ENCODE measurements at places on chromosomes 5 and 9. TPM values are rescaled to one million over a fixed set of nuclear protein-coding genes. Genes with fewer than 3 reads are reported as not detected.

The PCDHB12 gene
- polyA plus RNA-seq: 0.12 TPM

DNA sequence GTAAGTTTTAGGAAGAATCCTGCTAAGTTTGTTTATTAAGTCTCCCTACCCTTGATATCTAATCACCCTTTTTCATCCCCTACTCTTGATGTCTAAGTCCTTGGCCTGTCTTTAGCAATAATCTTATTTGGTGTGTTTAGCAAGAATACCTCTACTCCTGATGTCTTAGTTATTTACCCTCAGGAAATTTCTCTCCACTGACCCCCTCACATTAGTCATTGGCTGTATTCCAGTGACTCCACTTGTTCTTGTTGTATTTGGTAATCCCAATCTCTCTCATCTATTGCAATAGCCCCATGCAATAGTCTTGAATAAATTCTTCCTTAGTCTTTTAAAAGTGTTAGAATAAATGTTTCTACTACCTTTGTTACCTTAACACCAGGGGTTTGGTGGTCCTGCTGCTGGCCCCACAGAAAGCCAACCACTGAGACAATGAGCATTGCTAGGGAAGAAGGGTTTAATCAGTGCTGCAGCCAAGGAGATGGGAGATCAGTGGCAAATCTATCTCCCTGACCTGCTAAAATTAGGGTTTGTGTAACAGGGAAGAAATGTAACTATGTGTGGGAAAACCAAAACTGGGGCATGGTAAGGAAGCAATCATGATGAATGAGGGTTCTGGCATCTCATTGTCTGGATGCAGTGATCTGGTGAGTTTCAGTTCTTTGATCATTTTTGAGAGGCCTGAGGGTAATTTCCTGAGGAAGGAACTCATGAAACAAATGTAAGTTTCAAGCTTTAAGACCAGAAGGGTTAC, 236.4 kb upstream of the DAB2 start:
- no peak for DNase-seq

The C5orf52 gene
- polyA plus RNA-seq: not detected

The SLC6A3 gene
- not detected for polyA plus RNA-seq

DNA sequence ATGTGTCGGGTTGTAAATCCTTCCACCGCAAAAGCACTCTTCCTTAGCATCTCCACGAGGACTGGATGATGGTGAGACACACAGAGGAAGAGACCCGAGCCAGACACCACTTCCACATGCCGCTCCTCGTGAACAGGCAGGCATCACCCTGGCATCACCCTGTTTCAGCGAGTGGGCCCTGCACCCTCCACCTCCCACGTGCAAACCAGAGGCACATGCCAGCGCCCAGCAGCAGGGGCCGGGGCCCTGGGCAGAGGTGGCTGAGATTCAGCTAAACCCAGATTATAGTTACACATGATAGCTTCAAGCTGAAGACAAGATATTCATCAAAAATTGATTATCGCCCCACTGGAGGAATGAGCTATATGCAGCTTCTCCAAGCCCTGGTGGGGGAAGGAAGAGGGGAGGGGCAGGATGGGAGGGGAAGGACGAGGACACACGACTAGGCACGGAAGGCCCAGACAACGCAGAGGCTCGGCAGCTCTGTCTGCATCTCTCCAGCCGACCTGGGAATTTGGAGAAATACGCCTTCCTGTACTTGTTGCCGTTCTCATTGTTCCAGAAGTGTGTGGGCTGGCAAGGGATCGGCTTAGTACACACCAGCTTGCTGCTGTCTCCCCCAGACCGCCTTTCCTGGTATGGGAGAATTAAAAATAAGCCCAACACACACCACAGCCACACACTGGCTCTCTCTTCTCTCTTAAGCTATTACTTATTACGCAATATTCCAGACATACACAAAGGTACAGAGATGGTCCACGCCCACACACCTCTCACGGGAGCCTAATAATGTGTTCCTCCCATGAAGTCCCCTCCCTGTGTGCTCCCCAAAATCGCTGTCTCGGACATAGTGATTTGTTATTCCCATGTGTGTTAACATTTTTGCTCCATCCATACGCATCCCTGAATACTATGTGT, 50.4 kb upstream of the ZNF354A start:
- DNase-seq: no peak

DNA sequence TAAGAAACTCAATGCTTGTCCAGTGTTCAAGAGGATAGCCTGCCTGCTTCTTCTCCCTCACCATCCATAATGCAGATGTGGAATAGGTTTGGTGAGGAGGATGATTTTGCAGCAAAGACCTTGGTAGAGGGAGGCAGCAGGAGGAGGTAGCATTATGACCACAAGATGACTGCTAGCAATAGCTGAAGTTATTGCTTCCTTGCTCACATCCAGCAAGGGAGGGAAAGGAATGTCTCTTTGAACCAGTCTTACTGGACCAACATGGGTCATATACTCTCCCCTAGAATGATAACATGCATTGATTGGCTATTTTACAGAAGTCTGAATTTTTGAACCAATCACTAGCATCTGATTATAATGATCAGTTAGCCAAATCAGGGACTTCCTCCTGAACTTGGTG, 607.6 kb downstream of the EBF1 start:
- no peak for DNase-seq
